Activated T-cell treated with anti-CD3 and anti-CD28 coated beads for 4 hours (primary cell): ENCODE measurements at places on chromosomes 13 and 19.

GRCh38 chr13:113622791-113623490 lies 35.1 kb downstream of the ATP4B start:
- no peak for DNase-seq

GRCh38 chr13:35765366-35765765 lies 288.9 kb upstream of the MAB21L1 start:
- no peak for DNase-seq

DNA sequence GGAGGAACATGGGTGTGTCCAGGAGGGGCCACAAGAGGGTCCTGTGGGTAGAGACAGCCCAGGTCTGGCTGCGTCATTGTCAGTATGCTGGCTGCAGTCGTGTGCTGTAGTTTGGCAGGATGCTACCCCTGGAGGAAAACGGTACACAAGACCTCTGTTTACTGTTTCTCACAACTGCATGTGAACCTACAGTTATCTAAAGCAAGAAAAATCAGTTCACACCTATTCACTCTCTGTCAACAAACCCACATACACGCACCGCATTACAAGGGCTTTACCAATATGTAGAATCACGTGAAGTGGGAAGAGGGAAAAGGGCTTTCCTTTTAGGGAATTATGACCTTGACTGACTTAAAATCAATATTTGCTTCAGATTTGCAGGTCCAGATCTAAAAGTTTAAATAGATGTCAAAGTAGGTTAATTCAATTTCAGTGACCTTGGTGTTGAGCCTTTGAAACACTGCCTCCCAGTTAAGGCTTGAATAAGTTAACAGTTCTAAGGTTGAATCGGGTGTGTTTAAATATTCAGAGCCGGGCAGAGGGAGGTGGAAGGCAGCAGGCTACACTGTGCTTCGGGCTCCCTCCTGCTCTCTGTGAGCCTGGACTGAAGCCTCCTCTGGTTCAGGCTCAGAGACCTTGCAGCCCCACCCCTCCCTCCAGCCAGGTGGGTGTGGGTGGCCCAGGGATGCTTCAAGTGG lies 17.2 kb upstream of the MCF2L start:
- DNase-seq: no peak

- no peak for DNase-seq
Measured at GRCh38 chr13:104043184-104043583, 977.0 kb upstream of the SLC10A2 start.

DNA sequence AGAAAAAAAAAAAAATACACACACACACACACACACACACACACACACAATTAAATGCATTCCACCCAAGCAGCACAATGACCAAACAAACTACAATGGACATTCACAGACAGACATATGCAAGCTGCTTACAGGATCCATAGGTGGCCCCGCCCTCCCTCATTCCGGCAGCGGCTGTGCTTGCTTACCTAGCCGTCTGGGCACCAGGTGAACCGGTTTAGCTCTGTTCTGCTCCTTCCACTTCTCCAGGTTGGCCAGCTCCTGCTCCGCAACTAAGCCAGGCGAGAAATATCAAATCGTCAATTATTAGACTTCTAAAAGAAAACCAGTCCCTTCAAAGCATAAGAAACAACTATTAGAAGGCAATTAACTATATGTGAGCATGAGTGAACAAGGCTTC lies 23.1 kb downstream of the EPSTI1 start:
- DNase-seq: no peak

- no peak for DNase-seq
Measured at GRCh38 chr13:45809801-45810394, 41.7 kb downstream of the SIAH3 start.

- no peak for DNase-seq
Measured at GRCh38 chr19:35442091-35442490, 6.0 kb upstream of the FFAR2 start.

- no peak for DNase-seq
Measured at GRCh38 chr13:112756967-112757758, 67.3 kb downstream of the ATP11A start.

- DNase-seq: no peak
Measured at GRCh38 chr19:47613165-47614020, 4.5 kb downstream of the BICRA start.

DNA sequence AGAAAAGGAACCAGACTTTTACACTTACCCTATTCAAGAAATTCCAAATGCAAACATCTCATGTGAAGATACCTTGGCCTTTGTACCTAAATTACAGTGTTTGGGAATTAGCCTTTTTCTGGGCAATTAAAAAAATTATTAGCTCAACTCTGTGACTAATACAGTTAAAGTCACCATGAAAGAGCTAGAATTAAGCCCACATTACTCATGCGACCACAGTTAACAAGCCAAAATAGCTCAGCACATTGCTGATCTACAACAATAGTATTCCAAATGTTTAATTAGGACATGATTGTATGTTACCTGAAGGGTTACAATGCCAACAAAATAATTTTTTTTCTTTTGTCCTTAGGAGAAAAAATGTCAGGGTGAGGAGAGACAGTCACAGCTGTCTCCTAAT lies 263.6 kb upstream of the GPC6 start:
- no peak for DNase-seq

- no peak for DNase-seq
Measured at GRCh38 chr13:81726037-81726726, 1385.3 kb upstream of the SPRY2 start.

DNA sequence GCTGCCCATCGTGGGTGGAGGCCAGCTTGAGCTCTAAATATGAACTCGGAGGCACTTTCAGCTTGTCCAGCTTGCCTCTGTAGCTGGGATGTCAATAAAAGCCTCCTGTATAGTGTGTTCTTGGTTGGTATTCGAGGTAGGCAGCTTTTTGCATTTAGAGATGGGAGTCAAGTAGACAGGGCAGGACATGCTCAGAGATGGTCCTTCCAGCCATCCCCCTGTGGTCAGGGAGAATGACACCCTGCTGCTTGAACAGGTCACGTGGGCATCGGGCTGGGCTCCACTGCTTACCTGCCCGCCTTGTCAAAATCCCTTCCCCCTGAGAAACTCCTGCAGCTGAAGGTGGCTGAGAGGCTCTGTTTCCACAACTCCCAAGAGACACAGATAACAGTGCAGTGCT lies 302.5 kb downstream of the ZNF536 start:
- DNase-seq: no peak

DNA sequence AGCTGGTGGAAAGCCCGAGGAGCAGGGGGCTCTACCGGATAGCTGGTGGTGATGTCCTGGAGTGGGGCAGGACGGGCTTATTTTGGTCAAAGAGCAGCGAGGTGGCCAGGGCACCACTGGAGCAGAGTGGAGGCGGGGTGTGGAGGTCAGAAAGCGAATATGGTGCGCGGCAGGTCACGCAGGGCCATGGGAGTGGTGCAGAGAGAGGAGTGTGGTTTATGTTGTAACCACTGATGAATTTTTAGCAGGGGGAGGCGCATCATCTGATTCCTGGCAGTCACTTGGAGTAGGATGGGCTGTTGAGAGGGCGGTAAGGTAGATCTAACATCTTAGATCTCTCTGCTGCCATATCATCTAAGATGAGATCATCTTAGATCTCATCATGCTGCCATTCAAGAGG lies 1.4 kb upstream of the ZNF414 start:
- peak; percentile 31 for DNase-seq

DNA sequence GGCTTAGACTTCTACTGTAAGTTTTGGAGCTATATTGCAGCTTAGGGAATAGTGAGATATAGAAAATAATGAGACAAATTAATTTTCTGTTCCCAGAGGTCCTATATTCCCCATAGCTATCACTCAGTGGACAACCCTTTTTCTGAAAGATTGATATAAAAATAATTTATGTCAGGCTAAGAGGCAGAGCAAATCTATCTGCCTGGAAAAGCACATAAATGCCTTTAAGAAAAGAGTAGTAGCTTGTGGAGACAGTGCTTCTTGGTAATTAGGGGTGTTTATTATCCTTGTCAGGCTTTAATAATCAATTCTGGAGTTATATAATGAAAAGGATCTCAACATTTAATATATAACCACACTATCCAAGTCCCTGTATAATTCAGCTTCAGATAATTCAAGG lies 1162.8 kb upstream of the PCDH20 start:
- DNase-seq: no peak

DNA sequence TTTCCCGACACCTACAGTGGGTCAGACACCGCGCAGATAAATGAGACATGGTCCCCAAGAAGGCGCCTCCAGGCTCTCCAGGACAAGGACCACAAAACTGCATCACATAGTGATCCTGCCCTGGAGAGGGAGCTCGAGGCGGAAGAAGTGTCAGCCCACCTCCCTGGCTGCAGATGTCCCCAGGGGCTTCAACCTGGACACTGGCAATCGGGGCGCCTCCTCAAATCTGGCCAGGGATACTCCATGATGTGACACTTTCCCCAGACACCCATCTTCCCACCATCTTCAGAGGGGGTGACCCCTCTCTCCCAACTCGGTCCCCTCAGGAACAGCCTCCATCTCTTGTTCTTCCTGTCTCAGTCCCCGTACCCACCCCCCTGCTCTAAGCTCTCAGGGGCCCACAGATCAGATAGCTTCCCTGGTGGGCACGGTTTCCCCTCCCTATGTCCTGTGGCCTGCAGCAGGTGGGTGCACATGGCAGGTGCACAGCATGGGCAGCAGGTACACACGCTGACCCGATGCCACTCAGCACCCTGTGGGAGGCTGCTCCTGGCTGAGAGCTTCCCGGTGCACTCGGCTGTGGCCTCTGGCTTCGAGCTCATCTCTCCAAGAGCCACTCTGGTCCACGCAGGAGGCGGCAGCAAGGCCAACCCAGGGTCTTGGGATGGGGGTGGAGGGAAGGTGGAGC lies 61.2 kb downstream of the PEPD start:
- DNase-seq: no peak

GRCh38 chr13:29943273-29943672 lies 92.9 kb upstream of the UBL3 start:
- no peak for DNase-seq

DNA sequence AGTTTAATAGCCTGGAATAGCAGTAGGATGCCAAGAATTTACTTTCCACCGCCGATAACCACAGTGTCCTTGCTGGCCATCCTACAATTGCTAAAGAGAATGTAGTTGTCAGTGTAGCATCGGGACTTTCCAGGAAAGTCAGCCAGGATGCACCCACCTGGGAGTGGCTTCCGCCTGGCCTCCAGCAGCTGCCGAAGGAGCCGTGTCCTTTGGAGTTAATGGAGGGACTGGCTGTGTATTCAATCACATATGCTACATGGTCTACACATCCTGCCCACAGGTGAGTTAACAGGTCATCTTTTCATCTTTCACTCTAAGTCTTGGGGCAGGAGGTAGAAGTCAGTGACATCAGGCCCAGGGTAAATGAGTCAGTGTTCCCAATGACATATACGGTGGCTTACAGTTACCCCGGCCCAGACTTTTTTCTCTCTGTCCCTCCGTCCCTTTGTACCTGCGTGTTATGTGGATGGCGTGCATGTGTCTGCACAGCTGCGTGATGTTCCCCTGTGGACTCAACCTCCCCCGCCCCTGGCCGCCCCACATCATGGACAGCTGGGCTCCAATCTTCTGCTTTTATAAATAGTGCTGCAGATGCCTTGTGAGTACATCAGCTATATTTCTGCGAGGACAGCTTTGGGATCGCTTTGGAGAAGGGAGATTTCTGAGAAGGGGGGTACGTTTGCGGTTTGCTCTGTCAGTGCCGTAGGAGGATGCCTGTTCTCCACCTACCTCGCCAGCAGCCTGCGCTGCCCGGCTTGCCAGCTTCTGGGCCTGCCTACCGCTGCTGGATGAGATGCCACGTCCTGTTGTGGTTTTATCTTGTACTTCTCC lies 63.1 kb downstream of the ATP11A start:
- DNase-seq: no peak

DNA sequence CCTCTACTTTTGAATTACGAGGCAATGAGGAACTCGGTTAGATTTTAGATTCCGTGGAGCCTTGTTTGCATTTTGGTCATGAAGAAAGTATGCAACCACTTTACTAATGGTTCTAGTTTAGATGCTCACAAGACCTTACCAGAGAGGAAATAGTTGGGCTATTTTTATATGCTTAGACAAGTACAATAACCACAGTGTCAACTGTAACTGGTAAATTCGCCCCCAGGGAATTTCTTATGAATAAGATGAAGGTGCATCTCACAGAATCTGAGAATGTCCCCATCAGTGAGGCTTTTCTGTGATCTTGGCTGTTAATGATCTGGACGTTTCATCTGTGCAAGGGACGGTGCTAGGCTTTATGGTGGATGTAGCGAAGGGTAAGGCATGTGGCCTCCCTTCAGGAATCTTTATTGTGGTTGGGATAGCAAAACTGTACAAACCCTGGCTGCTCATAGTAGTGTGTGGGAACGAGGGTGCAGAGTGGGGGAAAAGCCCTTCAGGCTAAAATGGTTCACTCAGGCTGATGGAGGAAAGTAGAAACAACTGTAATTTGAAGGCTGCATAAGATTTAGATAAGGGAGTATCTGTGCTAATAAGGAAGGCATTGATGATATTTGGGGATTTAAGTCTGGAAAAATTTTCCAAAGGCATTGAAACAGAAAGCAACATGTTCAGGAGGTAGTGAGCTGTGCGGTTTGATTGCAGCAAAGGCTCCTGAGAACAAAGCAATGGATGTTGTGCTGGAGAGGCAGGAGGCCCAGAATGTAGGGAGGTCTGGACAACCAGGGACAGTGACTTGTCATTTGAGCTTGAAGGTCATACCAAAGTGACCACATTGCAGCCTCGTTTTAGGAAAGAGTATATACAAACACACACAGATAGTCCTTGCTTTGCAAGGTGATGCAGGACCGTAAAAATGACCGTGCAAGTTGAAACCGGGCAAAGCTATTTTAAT lies 28.4 kb downstream of the UBAC2 start:
- no peak for DNase-seq

DNA sequence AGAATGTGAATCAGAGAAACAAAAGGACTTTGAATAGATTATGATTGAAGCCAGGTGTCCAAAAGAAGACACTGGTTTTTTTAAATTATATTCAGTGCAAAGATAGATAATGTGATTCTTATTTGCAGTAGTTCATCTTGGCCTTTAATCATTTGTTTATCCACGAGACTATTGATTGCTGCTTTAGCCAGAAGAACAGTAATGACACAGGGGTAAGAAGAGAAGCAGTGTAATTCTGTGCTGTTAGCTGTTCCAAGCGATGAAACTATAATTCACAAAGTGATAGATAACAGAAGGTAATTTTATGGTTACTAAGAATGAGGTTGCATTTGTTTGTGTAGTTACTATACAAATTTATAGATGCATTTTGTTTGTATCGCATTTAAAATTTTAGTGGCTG lies 311.6 kb downstream of the MZT1 start:
- no peak for DNase-seq
